ENCODE measurements at places on chromosomes 7 and 10. TPM values are rescaled to one million over a fixed set of nuclear protein-coding genes. Genes with fewer than 3 reads are reported as not detected.

GRCh38 chr10:90960355-90960814 lies 39.5 kb upstream of the ANKRD1 start:
- H3K27me3 ChIP-seq, result no peaks in the 10 kb centered on the region
- peaks cover 31% of the 10 kb centered on the region for H3K4me1 ChIP-seq
- peak; percentile 49 for DNase-seq
- peak overlapping the region; percentile 88 for H3K27ac ChIP-seq

DNA sequence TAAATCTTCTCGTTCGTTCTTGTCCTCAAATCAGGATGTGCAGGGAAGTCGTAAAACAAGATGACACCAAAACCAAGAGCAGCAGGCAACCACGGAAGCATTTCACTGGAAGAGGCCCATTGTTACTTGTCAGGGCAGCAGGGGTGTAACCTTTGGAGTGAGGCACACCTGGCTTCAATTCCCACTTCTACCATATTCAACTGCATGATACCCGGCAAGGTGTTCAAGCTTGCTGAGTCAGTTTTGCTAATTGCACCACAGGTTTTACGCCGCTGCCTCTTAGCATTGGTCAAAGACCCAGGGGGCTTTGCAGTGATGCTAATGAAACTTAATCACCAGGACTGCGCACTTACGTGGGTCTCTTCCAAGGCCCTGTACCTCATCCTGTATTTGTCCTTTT lies 50.0 kb upstream of the PTER start:
- no peaks in the 10 kb centered on the region for H3K4me1 ChIP-seq
- DNase-seq, result no peak
- peaks cover 4% of the 10 kb centered on the region for H3K27me3 ChIP-seq
- no peak overlapping the region for H3K27ac ChIP-seq
- no peak overlapping the region for H3K4me3 ChIP-seq

DNA sequence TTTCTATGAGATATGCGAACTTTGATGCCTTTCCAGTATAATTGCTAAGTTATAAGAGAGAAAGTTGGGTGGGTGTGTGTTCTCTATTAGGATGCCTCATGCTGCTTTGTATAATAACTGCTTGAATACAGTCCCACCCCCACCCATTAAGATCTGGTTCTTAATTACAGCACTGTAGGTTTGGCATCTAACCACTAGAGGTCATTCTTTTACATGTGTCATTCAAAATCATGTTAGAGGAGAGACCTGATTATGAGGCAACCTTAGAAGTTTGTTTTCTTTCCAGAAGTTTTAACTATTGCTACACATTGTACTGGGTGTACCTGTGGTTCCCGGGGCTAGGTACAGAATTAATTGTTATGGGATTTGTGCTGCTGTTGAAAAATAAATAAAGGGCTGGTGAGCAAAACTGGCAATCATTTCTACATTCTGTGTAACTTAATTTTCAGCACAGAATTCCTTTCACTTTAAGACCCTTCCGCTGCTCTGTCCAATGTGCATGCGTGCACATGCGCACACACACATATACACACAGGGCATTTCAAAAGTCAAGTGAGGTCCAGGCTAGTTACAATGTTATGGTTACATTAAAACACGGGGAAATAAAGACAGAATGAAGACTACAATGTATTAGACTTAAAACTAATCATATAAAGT lies 1156.3 kb downstream of the SORCS3 start:
- no peak overlapping the region for H3K27ac ChIP-seq
- no peaks in the 10 kb centered on the region for H3K27me3 ChIP-seq
- H3K4me3 ChIP-seq, result no peak overlapping the region
- H3K4me1 ChIP-seq, result no peaks in the 10 kb centered on the region
- no peaks in the 10 kb centered on the region for H3K36me3 ChIP-seq

GRCh38 chr10:34815185-34816084 lies at the start of gene PARD3:
Gene PARD3, minus strand, starts transcription at chr10:34815296. Its CDS starts 301 bp downstream, at chr10:34814995.
- H3K27me3 ChIP-seq, result no peaks in the 10 kb centered on the region
- H3K36me3 ChIP-seq, result no peaks in the 10 kb centered on the region
- peak within 1 kb of the TSS; percentile 86 for H3K27ac ChIP-seq
- DNase-seq, result peak; percentile 69
- H3K4me3 ChIP-seq, result peak within 1 kb of the TSS; percentile 91

GRCh38 chr10:88333248-88333630 lies 249.9 kb downstream of the RNLS start:
- no peak overlapping the region for H3K4me3 ChIP-seq
- no peaks in the 10 kb centered on the region for H3K4me1 ChIP-seq
- no peak for DNase-seq
- no peaks in the 10 kb centered on the region for H3K27me3 ChIP-seq
- peak overlapping the region; percentile 14 for H3K27ac ChIP-seq

- DNase-seq, result no peak
- H3K36me3 ChIP-seq, result no peaks in the 10 kb centered on the region
- H3K4me3 ChIP-seq, result no peak overlapping the region
- peaks cover 8% of the 10 kb centered on the region for H3K4me1 ChIP-seq
Measured at GRCh38 chr7:69941077-69941651, 342.9 kb downstream of the AUTS2 start.

FAM131B gene
- total RNA-seq, result not detected

ITPRID1 gene
- not detected for total RNA-seq

SLC16A9 gene
- total RNA-seq, result 5.2 TPM

PRR15 gene
- 0.20 TPM for total RNA-seq

POU6F2 gene
- total RNA-seq, result not detected

SPDYE5 gene
- not detected for total RNA-seq

Measured in gastrocnemius medialis (tissue), 4 donors.